ENCODE measurements at places on chromosomes 5 and 9.

DNA sequence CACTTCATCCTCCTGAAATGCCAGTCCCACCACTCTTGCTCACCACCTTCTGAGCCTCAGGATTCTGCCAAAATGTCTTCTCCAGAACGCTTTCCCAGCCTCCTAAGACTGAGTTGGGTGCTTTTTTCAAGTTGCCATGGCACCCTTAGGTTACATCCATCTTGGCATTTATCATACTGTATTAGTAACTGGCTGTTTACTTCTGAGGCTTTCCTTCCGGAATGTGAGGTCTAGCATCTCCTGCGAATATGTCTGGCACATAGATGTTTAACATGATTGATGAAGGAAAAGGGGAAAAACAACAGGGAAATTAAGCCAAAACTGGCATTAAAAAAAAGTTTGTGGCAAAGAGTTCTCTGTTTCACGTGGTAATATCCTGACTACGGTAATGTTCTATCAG is 24.9 kb downstream of the RNF130 start:
- no peak for DNase-seq

GRCh38 chr9:26685818-26686217 is 206.8 kb downstream of the CAAP1 start:
- DNase-seq: no peak

DNA sequence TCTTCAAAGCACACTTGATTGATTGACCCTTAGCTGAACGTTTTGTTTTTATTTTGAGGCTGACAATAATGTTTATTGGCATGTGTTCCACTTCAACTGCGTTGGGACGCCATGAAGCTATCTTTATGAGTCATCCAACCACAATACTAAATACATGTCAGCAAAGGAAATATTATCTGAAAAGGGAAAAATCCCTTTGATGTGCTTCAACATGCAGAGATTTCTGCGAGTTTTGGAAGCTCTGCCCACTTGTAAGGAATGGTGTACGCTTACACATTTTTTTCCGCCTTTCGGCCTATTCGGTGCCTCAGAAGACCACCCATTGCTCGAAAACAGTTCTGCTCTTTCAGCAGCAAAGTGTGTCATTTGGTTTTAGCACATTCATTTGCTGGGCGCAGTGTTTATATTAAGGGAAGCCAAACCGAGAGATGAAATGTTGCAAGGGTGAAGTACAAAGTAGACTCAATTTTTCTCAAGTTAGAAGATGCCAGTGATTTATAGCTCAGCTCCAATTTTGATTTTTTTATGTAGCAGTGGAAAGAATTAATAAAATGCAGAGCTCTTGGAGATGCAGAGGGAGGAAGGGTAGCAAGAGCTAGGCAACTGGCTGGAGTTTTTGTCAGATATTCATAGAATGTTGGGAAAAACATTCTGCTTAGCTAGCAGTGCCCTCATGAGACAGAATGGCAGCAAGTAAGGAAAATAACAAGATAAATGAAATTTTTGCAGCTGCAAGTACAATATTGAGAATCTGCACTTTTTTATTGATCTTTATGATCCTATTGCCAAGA is 68.9 kb downstream of the PRDM6 start:
- DNase-seq: no peak

DNA sequence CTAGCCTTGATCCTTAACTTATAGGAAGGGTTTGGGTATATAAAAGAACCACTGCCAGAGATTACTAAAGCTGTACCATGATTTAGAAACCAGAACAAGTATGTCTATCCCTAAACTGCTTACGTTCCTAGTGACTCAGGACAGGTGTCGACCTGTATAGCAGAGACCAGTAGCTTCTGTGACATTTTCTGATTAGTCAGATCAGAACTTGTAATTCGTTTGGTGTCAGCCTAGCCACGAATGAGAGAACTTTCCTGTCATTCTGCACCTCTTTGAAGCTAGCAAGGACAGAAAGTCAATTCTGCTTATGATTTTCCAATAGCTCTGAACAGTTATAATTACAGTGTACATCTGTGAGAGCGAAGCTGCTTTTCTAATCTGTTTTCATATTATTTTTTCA is 39.5 kb downstream of the PRKACG start:
- DNase-seq: no peak

DNA sequence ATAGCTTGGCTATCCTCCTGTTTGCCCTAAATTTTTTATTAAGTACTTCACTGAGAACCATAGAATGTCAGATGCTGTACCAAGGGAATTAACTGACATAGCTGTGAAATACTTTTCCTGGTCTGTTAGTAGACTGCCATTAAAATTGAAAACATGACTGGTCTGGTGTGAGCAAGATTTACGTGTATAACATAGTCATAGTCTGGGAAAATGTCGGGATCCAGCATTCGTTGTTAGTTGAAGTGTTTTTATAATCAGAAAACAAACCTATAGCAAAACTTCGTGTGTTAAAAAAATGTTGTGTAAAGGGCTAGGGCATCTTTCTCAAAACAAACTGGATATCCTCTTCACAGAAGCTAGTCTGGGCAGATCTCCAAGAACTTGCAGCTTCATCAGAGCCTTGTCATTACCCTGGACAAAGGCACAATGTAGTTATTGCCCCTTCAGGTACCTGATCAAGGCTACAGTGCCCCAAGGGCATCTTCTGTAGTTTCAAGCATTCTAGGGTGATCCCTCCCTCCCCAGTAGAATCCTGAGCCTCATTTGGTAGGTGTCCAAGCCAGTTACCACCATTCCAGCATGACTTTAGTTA is 454.2 kb upstream of the SGCD start:
- DNase-seq: peak; percentile 69

GRCh38 chr9:113952676-113953075 is 76.6 kb downstream of the ZNF618 start:
- no peak for DNase-seq

GRCh38 chr9:135907006-135907430 is 328 bp downstream of the CAMSAP1 start:
- no peak for DNase-seq

DNA sequence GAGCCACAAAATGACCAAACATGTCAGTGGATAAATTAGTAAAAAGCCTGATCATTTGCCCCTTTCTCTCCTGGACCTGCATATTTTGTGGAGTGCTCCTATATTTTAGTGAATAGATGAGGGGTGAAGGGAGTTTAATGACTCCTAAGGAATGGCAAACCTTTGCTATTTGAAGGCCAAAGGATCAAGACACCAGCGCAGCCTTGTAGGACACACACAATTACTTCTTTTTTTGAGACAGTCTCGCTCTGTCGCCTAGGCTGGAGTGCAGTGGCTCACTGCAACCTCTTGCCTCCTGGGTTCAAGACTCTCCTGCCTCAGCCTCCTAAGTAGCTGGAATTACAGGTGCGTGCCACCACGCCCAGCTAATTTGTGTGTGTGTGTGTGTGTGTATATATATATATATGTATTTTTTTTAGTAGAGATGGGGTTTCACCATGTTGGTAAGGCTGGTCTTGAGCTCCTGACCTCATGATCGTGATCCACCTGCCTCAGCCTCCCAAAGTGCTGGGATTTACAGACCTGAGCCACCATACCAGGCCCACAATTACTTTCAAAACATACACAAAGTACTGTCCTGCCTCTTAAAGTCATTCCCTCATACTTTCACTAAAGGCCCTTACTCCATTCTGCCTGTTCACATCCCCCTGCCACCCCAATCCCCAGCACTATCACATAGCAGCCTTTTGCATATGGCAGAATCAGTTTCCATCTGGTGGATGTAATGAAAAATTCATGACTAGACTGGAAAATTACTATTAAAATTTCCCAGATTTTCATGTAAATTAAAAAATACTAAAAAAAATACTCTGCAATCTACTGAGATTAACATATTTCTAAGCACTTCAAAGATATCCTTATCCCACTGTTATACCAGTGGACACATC is 60.4 kb downstream of the CSNK1A1 start:
- DNase-seq: no peak

DNA sequence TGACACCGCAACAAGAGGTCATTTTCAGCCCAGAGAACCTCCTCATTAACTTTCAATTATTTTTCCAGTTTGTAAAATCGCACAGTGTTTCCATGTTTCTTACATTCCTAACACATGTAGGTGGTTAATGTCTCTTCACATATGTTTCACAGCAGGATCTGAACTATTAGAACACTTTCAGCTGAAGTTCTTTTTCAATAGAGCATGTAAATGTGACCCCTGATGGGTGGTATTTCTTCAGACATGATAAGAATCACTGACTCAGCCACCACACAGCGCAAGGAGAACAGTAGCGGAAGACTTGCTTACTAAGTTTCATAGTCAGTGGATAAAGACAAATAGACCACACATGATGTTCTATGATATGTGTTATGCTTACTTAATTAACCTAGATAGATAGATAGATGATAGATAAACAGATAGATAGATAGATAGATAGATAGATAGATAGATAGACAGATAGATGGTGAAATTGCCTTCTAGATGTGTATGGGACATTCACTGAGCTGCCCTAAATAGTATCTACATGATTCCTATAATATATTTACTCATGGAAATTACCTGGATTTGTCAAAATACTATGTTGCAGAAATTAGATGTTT is 1992.1 kb upstream of the NUDT12 start:
- no peak for DNase-seq

- no peak for DNase-seq
Observed at GRCh38 chr9:113803811-113804589, 72.1 kb upstream of the ZNF618 start.

DNA sequence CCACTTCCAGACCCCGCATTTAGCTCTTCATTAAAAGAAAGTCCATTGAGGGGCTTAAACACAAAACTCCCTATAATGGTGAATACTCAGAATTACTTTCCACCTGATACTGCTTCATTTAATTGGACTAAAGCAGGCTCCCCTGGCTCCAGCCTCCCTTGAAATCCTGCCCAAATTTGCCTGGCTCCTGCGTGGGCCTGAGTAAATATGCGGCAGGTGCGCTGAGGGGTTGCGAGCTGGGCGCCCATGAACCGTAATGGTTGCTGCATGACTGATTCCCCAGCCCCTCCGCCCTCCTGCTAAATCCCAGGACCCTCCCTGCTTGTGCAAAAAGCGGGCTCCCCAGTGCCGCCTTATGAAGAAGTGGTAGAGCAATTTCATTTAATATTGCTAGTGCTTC is 639.7 kb downstream of the BNC2 start:
- DNase-seq: peak; percentile 86

- peak; percentile 39 for DNase-seq
Observed at GRCh38 chr9:22307013-22307711, 139.5 kb upstream of the DMRTA1 start.

DNA sequence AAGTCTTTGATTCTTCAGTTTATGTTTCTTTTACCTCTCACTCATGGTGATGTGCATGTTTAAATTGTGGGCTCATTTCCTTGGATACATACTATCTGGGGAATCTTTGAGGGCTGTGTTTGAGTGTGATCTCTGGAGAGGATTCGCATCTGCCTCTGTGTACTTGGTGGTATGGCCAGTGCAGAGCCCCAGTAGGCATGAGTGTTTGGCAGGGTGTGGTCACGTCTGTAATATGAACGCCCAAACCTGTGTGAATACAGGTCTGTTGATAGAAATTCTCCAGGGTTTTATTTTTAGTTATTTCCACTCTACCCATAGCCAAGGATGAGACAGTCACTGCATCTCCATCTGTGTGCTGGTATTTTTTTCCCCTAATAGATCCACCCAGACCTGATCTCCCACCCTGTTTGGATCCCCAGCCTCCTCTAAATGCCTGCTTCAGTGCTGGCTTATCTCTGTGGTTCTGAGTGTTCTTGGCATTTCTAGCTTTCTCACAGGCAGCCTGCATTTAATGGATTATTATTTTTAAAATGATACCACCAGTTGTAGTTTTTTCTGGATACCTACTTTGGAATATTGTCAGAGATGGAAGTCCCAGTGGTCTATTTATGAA is 37.5 kb downstream of the TJP2 start:
- no peak for DNase-seq

DNA sequence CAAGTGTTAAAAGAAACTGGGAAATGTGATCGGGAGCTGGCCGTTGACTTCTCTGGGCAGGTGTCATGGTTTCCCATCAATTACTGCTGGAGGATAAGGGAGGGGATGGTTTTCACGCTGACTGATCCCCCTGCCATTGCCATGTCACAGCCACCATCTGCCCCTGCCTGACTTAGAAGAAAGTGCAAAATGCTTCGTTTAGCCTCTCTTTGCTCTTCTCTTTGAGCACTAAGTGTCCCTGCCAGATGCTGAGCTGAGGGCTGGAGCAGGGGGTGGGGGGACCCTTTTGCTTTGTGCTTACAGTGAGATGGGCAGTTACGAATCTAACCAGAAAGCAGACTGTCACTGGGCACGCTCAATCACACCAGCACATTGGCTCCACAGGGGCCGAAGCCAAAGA is 138.4 kb upstream of the ALDH1B1 start:
- no peak for DNase-seq

DNA sequence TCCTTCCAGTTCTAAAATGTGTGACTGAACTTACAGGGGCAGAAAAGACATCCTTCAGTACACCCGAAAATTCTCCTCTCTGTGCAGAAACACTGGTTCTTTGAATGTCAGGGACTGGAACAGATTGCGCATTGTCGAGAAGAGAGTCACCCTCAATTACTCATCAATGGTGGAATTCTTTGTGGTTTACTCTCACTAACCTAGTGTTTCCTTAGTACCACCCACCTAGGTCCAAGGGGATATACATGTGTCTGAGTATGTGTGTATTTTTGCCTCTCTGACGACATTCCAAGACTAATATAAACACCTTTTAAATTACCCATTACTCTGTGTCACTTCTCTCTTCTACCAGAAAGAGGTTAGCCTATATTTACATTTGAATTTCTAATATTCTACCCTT is 660.8 kb downstream of the TLE1 start:
- DNase-seq: no peak

DNA sequence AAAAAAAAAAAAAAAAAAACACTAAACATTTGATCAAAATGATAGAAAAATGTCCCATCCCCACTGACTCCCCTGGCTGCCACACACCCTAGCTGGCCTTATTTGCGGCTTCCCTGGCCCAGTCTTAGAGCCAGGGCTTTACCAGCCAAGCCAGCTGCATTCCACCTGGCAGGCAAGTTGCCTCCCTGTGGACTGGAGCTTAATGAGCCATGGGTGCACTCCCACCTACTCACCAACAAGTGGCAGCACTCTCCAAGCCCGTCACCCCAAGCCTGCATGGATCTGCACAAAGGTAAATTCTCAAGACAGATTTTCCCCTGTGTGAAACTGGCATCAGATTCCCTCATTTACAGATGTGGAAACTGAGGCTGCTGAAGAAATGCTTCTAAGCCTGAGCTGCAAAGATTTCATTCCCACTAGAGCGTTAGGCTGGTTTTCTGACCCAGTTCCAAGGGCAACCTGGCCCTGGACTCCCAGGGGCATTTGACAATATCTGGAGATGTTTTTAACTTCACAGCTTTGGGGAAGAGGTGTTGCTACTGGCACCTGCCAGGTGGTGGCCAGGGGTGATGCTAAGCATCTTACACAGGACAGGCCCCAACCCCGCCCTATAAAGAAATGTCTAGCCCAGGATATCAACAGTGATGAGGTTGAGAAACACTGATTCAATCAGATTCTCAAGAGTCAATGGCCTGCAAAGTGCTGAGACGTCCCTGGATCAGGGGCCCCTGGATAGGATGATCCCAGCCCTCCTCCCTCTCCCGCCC is 21.9 kb upstream of the VDAC1 start:
- no peak for DNase-seq

GRCh38 chr9:122526602-122527001 is 491 bp downstream of the OR1N1 start:
- no peak for DNase-seq

GRCh38 chr9:121684381-121685145 is 33.1 kb downstream of the DAB2IP start:
- no peak for DNase-seq

GRCh38 chr5:171955761-171956160 is 50.7 kb downstream of the FBXW11 start:
- DNase-seq: no peak

All from NCI-H1105 (cell line).